ENCODE measurements at places on chromosomes 1 and 21.
A peak's percentile ranks its signal among the peaks of the same experiment; 100 is the strongest.

DNA sequence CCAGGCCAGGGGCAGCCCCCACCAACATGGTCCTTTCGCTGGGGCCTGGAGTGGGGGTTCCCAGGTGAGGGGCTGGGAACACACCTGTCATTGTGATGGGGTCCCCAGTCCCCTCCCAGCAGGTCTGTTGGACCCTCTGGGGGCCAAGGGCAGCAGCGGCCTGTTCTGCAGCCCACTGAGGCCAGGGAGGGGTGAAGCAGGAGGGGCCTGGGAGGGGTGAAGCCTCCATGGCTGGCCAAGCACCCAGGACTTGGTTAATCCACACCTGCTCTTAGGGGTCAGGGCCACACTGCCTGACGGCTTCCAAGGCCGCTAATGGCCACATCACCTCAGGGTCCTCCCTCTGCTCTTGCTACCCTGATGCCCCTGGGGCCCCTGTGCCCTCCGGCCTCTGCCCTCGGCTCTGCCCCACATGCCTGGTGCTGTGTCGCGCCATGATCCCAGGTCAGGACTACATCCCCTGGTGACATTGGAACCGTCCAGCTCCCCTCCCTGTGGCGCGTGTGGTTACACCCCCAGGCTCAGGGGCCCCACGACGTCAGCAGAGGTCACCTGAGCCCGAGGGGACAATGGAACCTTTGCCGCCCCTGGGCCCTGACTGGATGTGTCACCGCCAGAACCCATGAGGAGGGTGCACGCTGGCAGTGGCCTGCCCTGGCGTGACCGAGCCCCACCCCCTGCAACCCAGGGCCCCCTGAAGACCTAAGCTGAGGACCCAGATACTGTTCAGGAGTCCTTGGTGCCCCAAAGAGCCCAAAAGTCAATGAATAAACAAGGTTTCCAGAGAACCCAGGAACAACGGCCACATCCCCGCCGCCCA is 7.0 kb downstream of the TNFRSF18 start:
- DNase-seq, result no peak

DNA sequence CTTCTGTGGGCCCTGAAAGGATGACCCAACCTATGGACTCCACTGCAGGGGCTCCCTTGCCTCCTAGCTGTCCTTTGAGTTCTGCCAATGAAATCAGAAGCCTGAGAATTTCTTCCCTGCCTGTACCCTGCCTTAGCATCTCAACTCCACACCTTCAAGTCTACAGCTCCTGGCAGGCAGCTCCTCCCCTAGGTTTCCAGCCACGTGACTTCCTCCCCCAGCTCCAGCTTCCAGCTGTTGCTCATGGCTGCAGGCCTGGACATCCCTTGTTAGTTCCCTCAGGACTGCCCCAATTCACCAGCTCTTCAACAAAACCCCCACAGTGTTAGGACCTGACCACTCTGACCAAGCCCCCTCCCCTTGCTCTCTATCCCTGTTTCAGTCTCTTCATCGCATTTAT is 2.4 kb downstream of the RCAN1 start:
- DNase-seq, result peak; percentile 75

- no peak for DNase-seq
Observed at GRCh38 chr1:44677201-44677766, 2.8 kb downstream of the ARMH1 start.

- no peak for DNase-seq
Observed at GRCh38 chr1:61341426-61341825, 259.1 kb downstream of the NFIA start.

DNA sequence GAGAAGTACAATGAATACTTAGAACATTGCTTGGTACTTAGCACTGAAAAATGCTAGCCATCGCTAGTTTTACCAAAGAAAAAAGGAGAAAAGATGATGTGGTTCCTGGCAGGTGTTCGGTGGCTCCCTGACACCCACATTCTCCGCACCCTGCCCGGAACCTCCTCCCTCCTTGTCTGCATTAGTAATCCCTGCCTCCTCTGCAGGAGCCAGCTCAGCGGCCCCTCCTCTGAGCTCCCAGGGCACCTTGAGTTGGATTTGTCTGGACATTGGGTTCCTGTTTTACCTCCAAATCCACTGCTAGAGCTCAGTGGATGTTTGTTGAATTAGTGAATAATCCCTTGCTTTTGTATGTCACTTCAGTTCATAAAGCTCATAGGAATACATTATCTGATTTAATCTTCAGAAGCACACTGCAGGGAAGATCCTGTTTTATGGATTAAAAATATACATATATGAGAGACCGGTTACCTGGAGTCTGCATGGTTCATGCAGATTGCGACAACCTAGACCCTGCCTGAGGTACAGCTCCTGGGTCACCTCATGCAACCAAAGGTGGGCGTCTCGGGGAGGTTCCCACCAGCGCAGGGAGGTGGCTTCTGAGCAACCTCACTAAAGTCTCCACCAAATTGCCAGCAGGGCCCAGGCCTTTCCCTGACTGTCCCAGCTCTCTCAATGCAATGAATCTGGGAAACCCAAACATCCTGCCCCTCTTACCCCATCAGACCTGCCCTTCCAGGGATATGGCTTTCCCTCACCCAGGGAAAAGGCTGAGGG is 24.2 kb downstream of the PCAT6 start:
- DNase-seq, result no peak

GRCh38 chr1:212381397-212382035 is 33.2 kb downstream of the PACC1 start:
- no peak for DNase-seq

DNA sequence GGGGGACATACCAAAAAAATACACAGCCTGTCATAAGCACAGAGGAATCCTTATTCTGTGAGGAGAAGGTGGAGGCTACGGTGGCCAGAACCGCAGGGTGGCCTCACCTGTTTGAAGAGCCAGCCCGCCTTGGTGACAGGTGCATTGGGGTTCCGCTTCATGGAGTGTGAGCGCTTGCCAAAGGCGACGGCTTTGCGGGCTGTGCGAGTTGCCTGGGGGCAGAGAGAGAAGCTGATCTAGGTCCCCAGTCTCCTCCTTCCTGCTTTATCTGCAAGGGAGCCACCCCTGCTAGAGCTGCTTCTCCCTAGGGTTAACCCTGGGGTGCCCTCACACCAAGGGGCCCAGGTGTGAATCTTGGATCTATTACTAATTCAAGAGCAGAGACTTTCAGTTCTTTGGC is 54.3 kb upstream of the GOLT1A start:
- peak; percentile 66 for DNase-seq

GRCh38 chr1:25107643-25108010 is 124.7 kb downstream of the SYF2 start:
- no peak for DNase-seq

GRCh38 chr1:214044438-214045214 is 56.9 kb downstream of the PROX1 start:
- DNase-seq, result no peak

DNA sequence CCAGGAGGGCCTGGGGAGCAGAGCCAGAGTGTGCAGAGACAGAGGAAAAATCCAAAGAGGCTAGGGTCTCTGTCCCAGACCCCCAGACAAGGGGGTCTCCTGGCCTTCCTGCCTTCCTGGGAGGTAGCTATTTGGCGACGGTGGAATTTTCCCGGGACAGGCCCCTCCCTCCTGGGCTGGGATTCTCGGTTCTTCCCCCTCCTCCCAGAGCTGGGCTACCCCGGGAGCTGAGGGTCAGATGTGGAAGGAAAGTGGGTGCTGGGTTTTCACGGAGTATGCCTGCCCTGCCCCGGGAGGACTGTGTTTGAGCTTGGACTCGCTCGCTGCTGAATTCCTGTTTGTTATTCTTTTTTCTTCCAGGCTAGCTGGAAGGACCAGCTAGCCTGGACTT is 759 bp downstream of the AMPD2 start:
- no peak for DNase-seq

- DNase-seq, result no peak
Observed at GRCh38 chr1:178781533-178782330, 56.7 kb downstream of the RALGPS2 start.

DNA sequence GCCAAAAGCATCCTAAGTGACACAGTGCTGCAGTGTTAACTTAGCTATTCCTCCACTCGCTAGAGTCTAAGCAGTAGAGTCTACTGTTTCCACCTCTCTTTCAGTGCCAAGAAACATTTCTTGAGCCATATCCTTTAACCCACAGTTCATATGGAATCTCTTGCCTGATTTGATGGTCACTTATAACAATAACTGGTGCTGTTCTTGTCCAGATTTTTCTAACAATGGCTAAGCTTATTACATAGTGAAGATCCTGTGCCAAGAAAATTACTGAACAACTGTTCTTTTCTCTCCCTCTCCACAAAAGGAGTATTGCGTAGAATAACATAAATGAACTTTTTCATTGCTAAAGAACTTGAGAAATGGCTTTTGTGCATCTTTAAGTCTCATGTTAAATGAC is 121.3 kb downstream of the CDC7 start:
- no peak for DNase-seq

DNA sequence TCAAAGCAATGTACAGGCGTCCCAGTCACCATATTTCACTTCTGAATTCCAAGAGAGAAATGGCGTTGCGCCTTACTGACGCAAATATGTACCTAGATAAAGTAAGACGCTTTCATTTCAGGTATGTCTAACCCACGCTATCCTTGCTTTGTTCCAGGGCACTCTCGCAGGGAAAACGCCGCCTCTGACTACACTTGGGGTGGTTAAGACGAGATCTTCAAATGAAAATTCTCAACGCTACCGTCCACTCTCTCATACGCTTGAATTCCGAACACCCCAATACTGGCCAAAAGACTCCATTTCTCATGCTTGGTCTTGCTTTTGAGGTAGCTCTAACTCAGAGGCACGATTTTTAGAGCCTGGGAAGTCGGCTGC is 736 bp upstream of the ZMPSTE24 start:
- no peak for DNase-seq

DNA sequence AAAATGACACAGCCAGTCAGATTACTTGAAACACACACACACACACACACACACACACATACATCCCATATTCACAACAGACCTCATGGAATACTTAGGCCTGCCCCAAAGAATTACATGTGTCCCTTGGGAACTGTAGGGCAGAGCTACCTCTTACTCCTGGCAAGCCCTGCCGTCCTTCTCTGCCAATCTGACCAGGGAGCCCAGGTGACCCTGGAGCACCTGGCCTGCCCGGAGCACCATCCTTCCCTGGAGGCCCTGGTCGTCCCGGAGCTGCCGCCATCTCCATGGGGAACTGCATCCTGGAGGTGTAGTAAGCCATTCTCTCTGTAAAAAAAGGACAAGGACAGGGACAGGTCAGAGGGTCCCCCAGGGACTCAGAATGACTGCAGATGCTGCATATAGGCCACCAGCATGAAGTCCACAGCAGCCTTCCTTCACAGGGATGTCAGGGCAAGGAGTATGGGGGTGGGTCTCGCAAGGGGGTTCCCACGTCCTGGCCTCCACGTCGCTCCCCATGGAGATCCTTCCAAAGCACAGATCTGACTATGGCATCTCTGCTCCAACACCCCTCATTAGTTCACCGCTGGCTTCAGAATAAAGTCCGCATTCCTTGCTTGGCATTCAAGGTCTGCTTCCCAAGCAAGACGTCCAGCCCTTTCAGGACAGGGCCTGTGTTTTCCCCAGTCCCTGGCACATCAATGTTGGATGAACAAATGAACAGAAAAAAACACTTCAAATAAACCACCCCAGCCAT is 9.2 kb upstream of the PEF1 start:
- no peak for DNase-seq

DNA sequence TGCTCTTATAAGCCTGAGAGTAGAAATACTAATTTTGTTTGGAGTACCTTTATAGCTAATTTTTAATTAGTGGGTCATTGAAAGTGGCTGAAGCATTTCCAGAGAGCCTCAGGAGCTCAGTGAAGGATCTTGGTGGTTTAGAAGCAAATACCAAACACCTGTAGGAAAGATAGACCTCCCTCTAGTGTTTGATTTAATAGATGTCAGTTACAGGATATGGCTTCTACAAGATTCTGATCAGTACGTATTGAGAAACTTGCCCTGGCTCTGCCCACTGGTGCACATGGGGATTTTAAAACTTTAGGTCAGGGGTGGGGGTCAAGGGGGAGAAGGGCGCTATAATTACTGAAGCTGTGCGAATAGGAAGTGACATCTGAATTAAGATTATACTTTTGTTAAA is 122.2 kb downstream of the POU2F1 start:
- no peak for DNase-seq

GRCh38 chr21:33249331-33250002 is 16.7 kb upstream of the IL10RB start:
- DNase-seq, result no peak

DNA sequence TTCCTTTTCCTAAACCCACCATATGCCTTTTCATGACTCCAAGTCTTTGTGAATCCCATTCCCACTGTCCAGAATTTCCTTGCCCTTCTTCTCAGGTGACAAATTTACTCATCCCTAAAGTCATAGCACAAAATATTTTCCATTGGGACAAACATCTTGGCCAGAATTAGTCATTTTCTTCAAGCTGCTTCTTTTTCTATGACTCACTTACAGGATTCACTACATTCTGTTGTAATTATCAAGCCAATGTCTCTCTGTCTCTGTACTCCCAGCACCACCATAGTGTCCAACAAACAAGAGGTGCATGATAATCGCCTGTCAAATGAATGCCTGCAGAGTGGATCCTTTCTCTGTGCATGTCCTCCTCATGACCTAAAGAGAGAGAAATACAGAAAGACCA is 37.8 kb downstream of the SGIP1 start:
- no peak for DNase-seq

GRCh38 chr1:214548988-214549387 is 2.4 kb downstream of the PTPN14 start:
- DNase-seq, result no peak

DNA sequence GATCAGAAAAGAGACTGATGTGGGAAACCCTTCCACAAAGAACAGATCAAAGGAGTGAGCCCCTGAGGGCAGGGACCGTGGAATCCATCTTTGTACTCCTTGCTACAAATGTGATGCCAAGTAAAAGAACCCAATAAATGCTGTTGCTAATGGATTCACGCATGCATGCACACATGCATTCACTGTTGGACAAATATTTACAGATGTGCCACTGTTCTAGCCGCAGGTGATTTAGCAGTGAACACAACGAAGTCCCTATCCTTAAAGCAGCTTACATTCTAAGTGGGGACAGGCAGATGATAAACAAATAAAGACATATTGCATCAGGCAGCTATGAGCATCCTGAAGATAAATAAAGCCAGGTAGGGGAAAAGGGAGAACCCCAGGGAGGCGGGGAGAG is 67.8 kb downstream of the ITPKB start:
- DNase-seq, result no peak

GRCh38 chr21:34579411-34579810 is 35.5 kb downstream of the RCAN1 start:
- no peak for DNase-seq

GRCh38 chr1:36715797-36716196 is 233.1 kb upstream of the CSF3R start:
- DNase-seq, result no peak

- DNase-seq, result no peak
Observed at GRCh38 chr21:28632755-28633408, 359.8 kb downstream of the LTN1 start.

GRCh38 chr21:31866077-31866511 is 6.7 kb upstream of the HUNK start:
- peak; percentile 44 for DNase-seq

Measured in NCI-H187 treated with DMSO at 0.1 percent for 48 hours (cell line).